PC-9 (cell line): ENCODE measurements at places on chromosomes 5 and 9. TPM values are rescaled to one million over a fixed set of nuclear protein-coding genes. Genes with fewer than 3 reads are reported as not detected.
A peak's percentile ranks its signal among the peaks of the same experiment; 100 is the strongest.

- no peak for DNase-seq
Measured at GRCh38 chr9:26888271-26888670, 4.3 kb downstream of the CAAP1 start.

DNA sequence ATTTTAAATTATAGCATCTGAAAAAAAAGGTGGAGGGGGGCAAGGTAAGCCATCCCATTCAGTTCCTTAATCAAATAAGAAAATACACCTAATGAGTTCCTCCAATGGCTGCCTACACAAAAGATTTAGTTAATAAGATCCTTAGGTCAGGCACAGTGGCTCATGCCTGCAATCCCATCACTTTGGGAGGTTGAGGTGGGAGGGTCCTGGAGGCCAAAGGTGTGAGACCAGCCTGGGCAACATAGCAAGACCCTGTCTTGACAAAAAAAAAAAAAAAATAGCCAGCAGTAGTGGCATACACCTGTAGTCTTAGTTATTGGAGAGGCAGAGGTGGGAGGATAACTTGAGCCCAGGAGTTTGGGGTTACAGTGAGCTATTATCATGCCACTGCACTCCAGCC is 78.4 kb downstream of the ST8SIA4 start:
- no peak for DNase-seq

- DNase-seq = no peak
Measured at GRCh38 chr5:68949256-68949655, 144.6 kb upstream of the SLC30A5 start.

GRCh38 chr5:172806897-172807672 is 27.0 kb upstream of the ERGIC1 start:
- DNase-seq = peak; percentile 89

DNA sequence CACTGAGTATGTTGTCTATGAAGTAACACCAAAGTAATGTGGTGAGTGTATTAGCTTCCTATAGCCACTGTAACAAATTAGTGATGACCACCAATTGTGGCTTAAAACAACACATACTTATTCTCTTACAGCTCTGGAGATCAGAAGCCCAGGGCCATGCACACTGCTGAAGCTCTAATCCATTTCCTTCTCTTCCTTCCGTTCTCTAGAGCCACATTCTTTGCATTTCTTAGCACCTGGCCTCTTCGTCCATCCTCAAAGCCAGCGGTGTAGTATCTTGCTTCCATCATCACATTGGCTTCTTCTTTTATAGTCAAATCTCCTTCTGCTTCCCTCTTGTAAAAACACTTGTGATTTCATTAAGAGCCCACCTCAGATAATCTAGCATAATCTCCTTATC is 230.3 kb upstream of the RFX3 start:
- no peak for DNase-seq

GRCh38 chr9:89009546-89009840 is 18.2 kb downstream of the S1PR3 start:
- no peak for DNase-seq

GRCh38 chr5:44028226-44028625 is 361.0 kb downstream of the FGF10 start:
- no peak for DNase-seq

DNA sequence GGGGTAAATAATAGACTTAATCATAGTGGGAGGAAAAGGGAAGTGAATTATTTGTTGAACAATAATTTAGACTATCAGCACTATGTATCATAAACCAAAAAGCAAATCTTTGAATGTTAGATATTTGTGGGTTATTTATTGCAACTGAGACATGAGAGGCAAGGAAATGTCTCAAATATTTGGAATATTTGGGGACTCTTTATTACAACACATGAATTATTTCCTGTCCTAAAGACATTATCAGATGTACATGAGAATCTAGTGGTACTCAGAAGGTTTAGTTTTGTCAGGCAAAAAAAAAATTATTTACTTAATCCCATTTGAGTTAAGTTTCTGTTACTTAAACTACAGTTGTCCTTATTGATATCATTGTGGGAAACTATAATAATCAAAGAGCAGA is 91.1 kb downstream of the TLR4 start:
- DNase-seq = no peak

GRCh38 chr5:776862-777711 is 7.4 kb downstream of the ZDHHC11B start:
- no peak for DNase-seq

GRCh38 chr5:129718471-129719090 is 29.3 kb upstream of the MINAR2 start:
- no peak for DNase-seq

DNA sequence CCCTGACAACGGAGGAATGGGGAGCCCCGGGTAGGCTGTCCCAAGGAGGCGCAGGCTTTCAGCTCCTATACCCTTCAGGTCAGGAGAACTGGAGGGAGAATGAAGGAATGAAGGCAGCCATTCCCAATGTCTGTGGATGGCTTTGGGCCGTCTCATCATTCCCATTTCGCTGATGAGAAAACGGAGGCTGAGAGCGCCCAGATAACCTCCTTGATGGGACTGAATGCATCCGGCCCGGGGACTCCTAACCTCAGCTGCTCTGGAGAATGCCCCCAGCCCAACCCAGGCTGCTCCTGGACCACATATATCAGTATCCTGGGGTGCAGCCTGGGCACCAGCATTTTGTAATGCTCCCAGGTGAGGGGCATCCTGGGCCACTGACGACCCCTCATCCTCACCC is 52.6 kb upstream of the RNU6ATAC start:
- no peak for DNase-seq

DNA sequence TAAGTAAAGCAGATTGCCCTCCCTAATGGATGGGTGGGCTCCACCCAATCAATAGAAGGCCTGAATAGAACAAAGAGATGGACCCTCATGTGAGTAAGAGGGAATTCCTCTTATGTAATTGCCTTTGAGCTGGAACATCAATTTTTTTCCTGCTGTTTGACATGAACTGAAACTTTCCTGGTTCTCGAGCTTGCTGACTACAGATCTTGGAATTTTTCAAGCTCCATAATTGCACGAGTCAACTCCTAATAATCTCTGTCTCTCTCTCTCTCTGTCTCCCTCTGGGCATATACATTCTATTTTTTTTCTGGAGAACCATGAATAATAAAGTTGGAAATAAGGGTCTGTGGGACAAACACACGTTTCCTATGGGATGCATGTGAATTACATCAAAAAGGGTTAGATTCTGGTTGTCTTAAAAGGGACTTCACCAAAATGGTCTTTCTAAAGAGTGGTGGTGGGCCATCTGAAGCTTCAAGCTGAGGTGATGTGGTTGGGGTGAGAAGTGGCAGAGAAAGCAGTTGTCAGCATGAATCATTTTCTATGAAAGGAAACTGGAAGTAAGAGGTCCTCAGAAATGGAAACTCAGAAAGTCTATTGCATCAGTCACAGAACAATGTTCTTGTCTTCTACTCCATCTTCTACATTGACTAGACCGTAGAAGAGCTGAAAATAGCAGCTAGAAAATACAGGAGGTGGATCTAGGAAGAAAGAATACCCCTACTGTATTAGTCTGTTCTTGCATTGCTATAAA is 47.0 kb upstream of the HOMER1 start:
- no peak for DNase-seq

DNA sequence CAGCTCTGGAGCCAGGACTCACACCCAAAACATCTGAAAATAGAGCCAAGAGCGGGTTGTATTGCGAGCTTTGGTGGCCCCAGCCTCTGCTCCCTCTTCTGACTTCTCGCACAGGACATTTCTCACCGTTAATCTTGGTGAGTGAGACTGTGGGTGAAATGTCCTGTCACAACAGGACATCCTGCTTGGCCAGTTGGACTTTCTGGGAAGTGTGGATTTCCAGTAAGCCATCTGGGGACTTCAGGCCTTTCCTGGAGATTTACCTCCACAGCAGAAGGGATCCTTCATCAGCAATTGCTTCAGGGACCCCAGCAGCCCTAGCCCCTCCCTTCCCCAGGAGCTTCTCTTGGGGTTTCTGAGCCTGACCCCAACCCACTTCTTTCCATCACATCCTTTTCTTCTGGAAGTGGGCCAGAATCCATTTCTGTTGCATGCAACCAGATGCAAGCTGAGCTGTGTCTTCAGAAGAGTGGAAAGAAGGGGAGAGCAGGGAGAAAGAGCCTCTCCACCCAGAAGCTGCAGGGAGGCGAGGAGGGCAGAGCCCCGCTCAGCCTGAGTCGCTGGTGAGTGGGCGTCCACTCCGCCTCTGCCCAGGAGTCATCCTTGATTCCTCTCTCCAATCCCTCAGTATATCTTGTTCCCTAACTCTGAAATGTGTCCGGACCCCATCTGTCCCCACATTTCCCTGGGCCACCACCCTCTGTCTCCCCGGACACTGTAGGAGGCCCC is 50.3 kb upstream of the GADD45G start:
- DNase-seq = no peak

DNA sequence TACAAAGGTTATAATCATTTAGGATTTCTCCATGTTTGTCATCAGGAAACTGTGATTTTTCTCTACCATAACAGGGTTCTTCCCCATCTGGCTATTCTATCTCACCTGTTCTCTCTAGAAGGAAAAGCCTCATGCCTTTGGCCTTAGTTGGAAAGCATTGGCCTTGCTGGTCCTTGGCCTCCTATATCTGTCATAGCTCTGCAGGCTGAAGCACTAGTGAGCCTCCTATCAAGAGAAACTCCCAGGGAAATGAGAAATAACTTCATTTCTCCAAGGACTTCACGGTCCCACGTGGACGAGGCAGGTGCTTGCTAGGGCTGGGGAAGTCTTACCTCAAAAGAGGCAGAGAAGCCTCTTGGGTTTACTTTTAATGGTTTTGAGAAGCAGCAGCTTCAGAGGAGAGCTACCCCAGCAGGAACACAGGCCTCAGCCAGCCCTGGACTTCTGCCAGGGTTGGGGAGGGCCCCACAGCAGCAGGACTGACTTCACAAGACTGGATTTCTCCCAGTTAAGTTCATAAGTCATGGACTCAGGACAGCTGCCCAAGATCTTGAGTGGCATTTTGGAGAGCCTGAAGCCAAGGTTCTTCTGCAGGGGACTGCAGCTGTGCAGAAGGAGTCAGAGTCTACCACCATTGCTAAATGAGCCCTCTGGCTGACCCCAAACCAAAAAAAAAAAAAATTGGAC is 15.8 kb upstream of the PSAT1 start:
- DNase-seq = no peak

DNA sequence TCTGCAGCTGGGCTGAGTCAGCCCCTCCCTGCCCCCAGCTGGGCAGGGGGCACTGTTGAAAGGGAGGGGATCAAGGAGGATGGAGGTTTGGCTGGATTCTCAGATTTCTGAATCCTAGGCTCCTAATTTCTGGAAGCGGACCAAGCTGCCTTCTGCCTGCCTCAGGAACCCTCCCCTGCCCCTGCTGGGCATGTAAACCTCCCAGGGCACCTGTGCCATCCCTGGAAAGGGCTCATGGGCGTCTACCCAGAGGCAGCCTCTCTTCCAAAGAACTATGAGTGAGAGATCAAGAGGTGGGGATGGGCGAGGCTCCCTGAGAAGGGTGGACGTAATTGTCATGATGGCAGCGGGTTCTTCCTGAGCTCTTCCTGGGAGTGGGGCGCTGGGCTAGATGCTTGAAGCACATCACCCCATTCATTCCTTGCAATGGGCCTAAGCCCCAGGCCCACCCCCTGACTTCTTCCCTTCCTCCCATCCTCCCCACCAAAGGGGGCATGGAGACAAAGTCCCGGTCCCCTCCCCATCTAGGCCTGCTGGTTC is 21.6 kb downstream of the CSF1R start:
- no peak for DNase-seq

DNA sequence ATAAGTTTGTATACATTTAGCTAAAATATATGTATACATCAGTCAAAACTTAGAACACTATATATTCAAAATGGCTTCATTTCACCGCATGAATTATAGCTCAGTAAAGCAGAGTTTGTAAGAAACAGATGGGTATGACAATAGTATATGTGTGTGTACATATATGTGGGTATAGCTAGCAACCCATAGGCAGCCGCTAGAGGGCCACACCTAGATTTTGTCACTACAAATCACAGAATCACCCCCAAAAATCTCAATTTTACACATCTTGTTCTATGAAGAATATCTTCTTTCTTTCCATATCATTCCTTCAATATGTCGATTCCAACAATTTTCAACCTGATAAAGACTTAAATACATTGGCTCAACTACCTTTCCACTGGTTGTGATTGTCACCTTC is 357.8 kb upstream of the CCNG1 start:
- DNase-seq = no peak

DNA sequence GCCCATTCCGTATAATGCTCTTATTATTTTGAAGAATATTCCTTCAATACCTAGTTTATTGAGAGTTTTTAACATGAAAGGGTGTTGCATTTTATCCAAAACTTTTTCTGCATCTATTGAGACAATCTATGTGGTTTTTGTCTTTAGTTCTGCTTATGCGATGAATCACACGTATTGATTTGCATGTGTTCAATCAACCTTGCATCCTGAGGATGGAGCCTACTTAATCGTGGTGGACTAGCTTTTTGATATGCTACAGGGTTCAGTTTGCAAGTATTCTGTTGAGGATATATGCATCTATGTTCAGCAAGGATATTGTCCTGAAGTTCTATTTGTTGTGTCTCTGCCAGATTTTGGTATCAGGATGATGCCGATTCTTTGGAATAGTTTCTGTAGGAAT is 1070.3 kb upstream of the CDH18 start:
- no peak for DNase-seq

DNA sequence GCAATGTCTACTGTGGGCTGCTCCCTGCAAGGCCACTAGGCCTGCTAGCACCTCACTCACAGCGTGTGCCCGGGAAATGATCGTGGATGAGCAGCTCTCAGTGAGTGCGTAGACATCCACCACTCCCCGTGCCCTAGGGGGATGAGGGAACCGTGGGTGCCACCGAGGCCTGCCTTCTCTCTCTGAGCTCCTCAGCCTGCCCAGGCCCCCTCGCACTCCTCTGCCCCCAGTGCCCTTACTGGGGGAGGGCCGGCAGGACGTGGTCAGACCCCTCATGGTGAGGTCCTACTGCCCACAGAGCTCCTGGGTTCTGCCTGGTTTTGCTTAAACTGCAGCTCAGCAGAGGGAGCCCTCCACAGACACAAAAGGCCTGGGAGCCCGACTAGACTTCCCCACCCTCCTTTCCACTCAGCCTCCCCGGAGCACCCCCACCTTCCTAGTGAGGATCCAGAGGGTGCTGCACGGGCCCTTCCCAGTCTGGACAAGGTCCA is 220.0 kb downstream of the CACNA1B start:
- DNase-seq = no peak

DNA sequence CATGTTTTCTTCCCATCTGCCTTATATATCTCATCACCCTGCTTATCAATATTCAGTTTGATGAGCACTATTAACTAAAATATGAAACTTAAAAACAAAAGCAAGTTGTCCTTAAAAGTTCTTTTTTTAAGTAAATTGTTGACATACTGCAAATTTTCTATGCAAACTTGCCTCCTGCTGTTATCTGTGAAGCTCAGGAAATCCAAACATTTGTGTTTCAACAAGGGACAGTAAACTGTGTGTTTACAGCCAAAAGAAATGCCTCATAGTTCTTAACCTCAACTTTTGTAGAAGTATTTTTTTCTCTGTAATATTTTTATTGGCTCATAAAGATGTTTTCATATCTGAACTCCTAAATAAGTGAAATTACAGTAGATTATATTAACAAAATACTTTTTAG is 7.7 kb upstream of the TTC23L start:
- DNase-seq = no peak

GRCh38 chr9:132957805-132958204 is 13.4 kb upstream of the TSC1 start:
- no peak for DNase-seq

The PALM2AKAP2 gene
- total RNA-seq = 2.1 and 3.1 TPM in 2 replicates

The TRIO gene
- 596 and 756 TPM in 2 replicates for total RNA-seq

The BARX1 gene
- total RNA-seq = not detected in 2 replicates

The ASPN gene
- not detected in 2 replicates for total RNA-seq

The GRXCR2 gene
- not detected in 2 replicates for total RNA-seq

The INSL6 gene
- not detected in 2 replicates for total RNA-seq

The PCDHB10 gene
- not detected in 2 replicates for total RNA-seq

The DNM1 gene
- 134 and 148 TPM in 2 replicates for total RNA-seq

The KIAA1958 gene
- 19.5 and 19.8 TPM in 2 replicates for total RNA-seq

The RABEPK gene
- total RNA-seq = 28.9 and 29.7 TPM in 2 replicates
